ENCODE measurements at places on chromosomes 1 and 21.

GRCh38 chr1:235417086-235417697 lies 50.0 kb downstream of the TBCE start:
- peak; percentile 89 for DNase-seq

- DNase-seq: no peak
Measured at GRCh38 chr1:107153014-107153413, 12.2 kb downstream of the NTNG1 start.

DNA sequence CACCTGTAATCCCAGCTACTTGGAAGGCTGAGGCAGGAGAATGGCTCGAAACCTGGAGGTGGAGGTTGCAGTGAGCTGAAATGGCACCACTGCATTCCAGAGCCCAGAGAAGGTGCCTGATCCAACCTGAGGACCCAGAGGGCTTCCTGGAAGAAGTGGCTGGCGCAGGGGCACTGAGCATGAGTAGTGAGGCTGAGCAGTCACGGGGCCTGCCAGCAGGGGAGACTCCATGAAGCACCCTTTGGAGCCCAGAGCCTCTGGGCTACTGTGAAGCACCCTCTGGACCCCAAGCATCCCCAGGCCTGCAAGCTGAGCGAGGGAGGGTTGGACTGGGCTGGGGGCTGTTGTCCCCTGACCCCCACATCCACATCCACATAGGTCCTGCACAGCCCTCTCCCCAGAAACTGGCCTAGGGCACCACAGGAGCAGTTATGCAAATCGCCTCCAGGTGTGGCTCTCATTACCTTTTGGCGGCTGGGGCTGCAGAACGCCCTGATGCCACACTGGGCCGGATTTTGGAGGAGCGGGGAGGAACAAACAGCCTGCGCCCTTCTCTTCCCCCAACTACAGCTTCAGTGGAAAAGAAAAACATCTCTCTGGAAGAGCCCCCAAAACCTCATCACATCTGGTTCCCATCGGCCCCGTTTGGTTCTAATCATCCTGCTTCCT lies 78.2 kb upstream of the TARDBP start:
- no peak for DNase-seq

- no peak for DNase-seq
Measured at GRCh38 chr21:44384968-44385367, 31.5 kb downstream of the TRPM2 start.

- peak; percentile 80 for DNase-seq
Measured at GRCh38 chr1:27455139-27455811, 34.7 kb downstream of the WASF2 start.

- peak; percentile 90 for DNase-seq
Measured at GRCh38 chr1:53278298-53278725, 40.0 kb upstream of the MAGOH start.

GRCh38 chr21:46627726-46628125 lies 7.7 kb upstream of the PRMT2 start:
- DNase-seq: no peak

GRCh38 chr21:43367296-43367695 lies 59.6 kb downstream of the SIK1 start:
- DNase-seq: no peak

GRCh38 chr1:153527023-153527682 lies 8.6 kb downstream of the S100A6 start:
- no peak for DNase-seq

- DNase-seq: no peak
Measured at GRCh38 chr1:110341146-110341871, 2.1 kb downstream of the RBM15 start.

DNA sequence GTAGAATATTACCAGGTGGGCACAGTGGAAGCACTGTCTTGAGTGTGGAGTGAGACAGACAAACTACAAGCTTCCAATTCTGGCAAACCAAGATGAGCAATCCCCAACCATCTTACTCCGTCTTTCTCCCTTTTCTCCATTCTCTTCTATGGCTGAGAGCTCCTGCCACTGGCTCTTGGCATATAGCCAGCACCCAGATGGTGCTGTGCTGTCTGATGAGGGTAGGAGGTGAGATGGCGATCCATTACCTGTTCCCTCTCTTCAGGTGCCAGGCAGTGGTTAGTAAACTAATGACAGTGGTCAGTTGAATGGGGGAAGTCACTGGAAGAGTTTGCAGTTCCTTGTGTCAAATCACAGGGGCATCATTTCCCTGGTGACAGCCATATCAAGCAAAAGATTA lies 108.4 kb downstream of the FNBP1L start:
- no peak for DNase-seq

DNA sequence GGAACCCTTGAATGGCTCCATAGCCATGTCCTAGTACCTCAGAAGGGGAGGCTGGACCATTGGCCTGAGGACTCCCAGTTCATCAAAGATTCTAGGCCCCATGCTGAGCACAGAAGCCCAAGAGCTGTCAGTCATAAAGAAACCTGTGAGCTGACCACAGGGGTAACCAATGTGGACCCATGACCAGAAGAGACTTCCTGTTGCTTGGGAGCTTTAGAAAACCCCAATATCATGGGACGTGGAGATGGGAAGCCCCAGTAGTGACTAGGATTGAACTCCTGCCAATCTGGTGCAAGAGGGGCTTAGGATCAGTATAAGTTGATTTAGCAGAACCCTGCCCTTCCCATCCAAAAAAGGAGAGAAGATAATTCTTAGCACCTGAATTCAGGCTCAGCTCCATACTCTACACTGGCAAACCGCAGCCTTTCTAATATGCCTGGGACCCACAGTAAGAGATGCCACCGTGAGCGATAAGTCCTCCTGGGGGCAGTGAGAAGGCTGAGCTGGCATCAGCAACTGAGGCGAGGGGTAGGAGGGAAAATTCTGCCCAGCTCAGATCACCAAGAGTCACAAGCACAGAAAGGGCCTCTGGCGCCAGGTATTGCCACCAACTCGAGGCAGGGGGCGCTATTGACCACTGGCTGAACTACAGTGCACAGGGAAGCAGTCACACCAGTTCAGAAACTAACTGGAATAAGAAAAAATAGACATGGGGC lies 108.9 kb downstream of the CAPN8 start:
- DNase-seq: no peak

- no peak for DNase-seq
Measured at GRCh38 chr1:243253211-243253925, 1.7 kb downstream of the CEP170 start.

- no peak for DNase-seq
Measured at GRCh38 chr1:61284936-61285335, 202.6 kb downstream of the NFIA start.

- DNase-seq: no peak
Measured at GRCh38 chr1:54784066-54784465, 17.1 kb downstream of the TTC22 start.

DNA sequence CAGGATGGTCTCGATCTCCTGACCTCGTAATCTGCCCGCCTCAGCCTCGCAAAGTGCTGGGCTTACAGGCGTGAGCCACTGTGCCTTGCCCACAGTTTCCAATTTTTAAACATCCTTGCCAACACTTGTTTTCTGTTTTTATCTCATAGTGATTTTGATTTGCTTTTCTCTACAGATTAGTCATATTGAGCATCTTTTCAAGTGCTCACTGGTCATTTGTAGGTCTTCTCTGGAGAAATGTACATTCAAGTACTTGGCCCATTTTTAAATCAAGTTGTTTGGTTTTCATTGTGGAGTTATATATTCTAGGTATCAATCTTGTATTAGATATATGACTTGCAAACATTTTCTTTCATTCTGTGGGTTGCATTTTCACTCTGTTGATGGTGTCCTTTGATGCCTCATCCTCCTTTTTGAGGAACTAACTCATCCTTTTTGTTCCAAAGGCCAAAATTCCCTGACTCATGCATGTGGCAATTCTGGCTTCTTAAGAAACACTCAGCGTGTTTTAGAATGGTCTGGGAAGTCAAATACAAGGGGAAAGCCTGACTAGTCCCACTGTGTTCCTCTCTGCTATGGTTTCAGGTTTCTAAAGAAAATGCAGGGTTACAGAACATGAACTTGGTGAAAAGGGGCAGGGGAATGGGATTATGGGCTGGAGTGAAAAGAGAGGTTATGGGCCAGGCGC lies 37.3 kb downstream of the PTAFR start:
- no peak for DNase-seq

GRCh38 chr21:37230632-37231248 lies 36.4 kb downstream of the VPS26C start:
- peak; percentile 69 for DNase-seq

GRCh38 chr1:226884966-226885820 lies 14.8 kb downstream of the PSEN2 start:
- DNase-seq: no peak

GRCh38 chr1:33391343-33392078 lies 39.4 kb downstream of the PHC2 start:
- DNase-seq: no peak

DNA sequence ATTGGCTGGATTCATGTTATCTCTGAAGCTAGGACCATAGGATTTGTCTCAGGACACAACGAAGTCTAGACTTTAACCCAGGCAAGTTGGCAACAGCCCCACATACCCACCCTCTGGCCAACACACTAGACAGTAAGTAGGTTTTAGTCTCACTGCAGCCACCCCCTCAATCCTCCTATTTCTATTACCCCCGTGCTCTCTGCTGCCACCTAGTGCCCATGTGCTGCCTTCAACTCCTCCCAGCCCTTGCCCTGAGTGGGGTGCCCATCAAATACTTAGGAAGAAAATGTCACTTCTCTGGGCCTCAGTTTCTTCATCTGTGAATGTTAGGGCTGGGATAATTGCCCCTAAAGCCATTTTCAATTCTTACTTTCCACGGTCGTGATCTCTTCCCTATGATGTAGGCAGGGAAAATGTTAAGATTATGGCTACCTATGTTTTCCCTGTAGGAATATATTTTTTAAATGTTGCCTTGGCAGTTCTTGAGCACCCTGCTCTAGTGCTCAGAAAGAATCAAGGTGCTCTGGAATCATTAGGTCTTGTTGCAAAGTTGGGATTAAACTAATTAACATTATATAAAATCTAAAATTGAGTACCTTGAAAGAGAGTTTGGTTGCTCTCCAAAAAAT lies 213.0 kb downstream of the LMX1A start:
- DNase-seq: no peak

DNA sequence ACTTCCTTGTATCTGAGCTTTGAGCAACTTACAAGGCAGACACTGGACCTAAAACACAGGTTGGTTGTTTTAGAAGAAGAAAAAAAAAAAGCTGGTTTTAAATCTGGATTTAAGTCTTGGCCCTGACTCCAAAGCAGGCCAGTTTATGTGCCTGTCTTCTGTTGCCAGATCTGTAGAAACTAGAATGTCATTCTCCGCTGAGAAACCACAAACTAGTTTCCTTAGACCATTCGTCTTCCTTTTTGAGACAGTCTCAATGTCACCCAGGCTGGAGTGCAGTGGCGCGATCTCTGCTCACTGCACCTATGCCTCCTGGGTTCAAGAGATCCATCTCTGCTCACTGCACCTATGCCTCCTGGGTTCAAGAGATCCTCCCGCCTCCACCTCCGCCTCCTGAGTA lies 33.9 kb downstream of the APP start:
- no peak for DNase-seq

DNA sequence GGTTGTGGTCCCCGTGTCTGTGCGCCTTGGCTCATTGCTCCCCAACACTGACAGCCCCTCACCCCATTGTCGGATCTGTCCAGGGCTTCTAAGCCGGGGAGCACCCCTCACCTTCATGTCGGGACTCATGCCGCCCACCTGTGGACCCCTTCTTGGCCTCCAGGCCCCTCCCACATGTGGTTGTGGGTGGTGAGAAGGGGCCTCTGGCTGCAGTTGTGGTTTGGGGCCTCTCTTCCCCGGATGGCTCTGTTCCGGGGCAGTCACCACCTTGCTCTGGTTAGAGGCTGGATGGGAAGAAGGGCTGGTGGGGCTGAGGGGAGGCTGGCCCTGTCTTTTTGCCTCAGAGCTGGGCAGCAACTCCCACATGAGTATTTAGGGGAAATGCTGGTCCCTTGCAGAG lies 158.6 kb upstream of the C1orf174 start:
- DNase-seq: no peak

- DNase-seq: no peak
Measured at GRCh38 chr1:170765712-170766330, 101.9 kb downstream of the PRRX1 start.

DNA sequence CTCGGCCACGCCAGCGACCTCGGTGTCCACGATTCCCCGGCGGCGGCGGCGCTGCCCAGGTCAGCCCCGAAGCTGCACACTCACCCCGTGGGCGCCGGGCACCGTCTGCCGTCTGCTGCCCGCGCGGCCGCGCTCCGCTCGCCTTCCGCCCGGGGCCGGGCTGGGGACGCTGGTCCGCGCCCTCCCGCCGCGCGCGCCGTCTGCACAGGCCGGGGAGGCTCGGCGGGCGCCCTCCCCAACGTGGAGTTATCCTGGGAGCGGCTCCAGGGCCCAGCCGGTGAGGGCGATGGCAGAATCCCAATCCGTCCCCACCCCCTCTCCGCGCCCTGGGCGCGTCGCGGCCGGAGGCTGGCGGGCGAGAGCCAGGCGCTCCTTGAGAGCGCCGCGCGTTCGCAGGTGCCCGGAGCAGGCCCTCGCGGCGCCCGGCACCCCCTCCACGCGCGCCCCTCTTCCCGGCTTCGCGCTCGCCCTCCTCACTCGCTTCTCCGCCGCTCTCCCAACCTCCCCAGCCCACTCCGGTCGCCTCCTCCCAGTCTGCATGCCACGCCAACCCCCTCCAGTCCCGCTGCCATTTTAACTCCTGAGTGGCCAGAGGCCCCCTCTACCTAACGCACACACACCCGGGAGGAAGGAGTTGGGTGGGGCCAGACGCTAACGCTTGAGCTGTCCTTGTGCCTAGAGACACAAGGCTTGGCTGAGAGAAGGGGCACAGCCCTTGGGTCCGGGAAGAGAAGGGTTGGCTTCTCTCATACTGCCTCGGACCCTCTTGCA lies at the start of gene LRRN2:
Gene LRRN2, minus strand, starts transcription at position 503 of the 771 bp plus-strand sequence. CDS start 65,746 bp downstream, outside the sequence.
- no peak for DNase-seq

- DNase-seq: no peak
Measured at GRCh38 chr21:31830701-31831100, 42.1 kb upstream of the HUNK start.

GRCh38 chr1:67459068-67459467 lies 28.9 kb upstream of the SERBP1 start:
- DNase-seq: no peak

GRCh38 chr1:25186161-25187007 lies 45.9 kb downstream of the SYF2 start:
- no peak for DNase-seq

- no peak for DNase-seq
Measured at GRCh38 chr1:12491656-12492055, 126.4 kb downstream of the DHRS3 start.

Measured in lower leg skin (tissue), 4 donors.